Nucleus accumbens (tissue), 56 donors: ENCODE measurements at places on chromosomes 11 and 22.

- no peak for DNase-seq
Measured at GRCh38 chr11:85776951-85777602, 33.9 kb downstream of the SYTL2 start.

- DNase-seq, result peak; percentile 86
Measured at GRCh38 chr11:115941481-115941993, 437.3 kb upstream of the CADM1 start.

DNA sequence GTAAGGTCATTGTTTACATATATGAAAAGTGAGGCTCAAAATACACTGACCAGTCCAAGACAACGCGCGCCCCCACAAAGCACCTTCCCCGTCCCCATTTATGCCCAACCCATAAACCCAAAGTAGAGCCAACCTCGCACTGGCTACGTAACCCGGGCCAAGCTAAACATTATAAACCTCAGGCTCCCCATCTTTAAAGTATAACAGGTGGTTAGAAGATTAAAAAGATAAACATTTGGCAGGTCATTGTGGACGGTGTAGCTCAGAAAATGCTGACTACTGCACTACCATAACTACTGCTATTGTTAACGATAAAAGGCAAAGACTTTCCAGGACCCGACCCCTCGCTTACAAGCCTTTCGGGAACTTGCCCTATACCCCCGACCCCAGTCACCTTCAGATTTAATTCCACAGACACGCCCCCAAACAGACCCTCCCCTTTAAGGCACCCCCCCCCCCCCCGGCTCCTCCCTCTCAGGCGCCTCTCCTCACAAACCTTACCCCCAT lies 470 bp downstream of the NUMA1 start:
- no peak for DNase-seq

GRCh38 chr11:68354148-68354872 lies 41.9 kb downstream of the LRP5 start:
- DNase-seq, result no peak

GRCh38 chr22:19875061-19875530 lies 20.4 kb upstream of the GNB1L start:
- no peak for DNase-seq

GRCh38 chr11:48182860-48183526 lies 33.6 kb upstream of the OR4B1 start:
- DNase-seq, result no peak

DNA sequence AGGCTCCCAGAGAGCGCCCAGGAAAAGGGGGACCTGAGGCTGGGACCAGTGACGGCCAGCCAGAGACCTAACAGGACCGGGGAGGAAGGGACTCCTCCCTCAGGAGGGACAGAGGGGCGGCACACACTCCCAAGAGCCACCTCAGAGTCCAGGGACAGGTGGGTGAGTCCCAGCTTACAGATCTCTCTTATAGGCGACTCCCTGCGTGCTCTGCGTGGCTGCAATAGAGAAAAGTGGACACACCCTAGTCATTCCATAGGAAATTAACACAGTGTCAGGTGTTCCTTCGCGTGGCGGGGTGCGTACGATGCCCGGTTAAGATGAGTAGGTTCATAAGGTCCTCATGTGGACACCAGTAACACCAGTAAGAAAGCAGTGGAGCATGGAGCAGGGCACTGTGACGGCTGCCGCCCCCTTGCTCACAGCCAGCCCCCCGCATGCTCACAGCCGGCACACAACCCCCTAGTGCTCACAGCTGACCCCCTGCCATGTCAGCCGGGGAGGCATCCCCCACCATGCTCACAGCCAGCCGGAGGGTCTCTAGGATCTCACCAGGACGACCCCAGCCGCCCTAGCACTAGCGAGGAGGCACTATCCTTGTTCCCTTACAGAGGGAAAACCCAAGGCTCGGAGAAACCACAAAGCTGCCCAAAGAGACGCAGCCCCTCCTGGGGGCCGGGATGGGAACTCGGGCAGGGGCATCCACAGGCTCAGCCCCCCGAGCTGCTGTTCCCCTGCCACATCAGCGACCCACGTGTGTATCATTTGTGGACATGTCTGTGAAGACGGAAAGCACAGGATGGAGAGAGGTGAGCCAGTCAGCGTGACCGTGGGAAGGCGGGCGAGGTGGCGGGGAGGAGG lies 426.8 kb downstream of the TBC1D22A start:
- no peak for DNase-seq

GRCh38 chr22:49973018-49973961 lies 12.7 kb downstream of the PIM3 start:
- DNase-seq, result no peak

DNA sequence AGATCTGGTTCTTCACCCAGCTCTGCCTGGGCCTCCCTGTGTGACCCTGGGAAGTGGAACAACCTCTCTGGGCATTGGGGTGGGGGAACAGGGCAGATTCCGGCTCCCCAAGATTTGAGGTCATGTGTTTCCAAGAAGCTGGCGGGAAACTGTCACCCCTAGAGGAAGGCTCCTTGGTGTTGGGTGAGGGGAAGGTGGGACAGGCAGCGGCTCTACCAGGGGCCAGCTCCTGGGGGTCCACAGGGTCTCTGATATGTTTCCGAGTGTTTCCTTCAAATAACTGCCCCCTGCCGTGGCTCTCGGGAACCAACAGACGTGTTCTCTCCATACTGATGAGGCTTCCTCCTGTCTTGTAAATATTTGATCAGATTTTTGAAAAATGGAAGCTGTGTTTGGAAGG lies 78.5 kb downstream of the MPPED1 start:
- DNase-seq, result no peak

GRCh38 chr11:27075655-27076054 lies 35.0 kb downstream of the BBOX1 start:
- DNase-seq, result no peak

GRCh38 chr11:61265357-61265756 lies 24.4 kb downstream of the PGA5 start:
- DNase-seq, result no peak

GRCh38 chr11:33965032-33965431 lies 73.2 kb upstream of the LMO2 start:
- DNase-seq, result no peak

DNA sequence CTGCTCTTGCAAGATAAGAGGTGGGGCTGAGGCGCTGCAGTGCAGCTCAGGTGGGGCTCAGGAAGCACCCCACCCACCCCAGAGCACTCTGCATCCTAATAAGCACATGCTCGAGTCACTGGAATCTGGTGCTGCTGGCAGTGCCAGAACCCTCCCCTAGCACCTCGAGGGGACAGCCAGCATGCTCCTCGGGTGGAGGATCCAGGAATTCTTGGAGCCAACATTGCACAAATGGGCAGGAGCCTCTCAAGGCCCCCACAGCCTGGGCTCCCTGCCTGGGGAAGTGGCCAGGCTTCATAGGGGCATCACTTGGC lies 27.5 kb upstream of the CABP7 start:
- DNase-seq, result no peak
